Dorsolateral prefrontal cortex (tissue), 122 donors: ENCODE measurements at places on chromosomes 3 and 15.
A peak's percentile ranks its signal among the peaks of the same experiment; 100 is the strongest.

- no peak for DNase-seq
Observed at GRCh38 chr3:64673159-64673715, 14.6 kb downstream of the ADAMTS9 start.

GRCh38 chr3:23815879-23816278, 10.1 kb downstream of the UBE2E1 start:
- no peak for DNase-seq

- DNase-seq: no peak
Observed at GRCh38 chr15:74302821-74303359, 64.6 kb downstream of the CYP11A1 start.

- DNase-seq: no peak
Observed at GRCh38 chr3:190591080-190591479, 77.2 kb downstream of the IL1RAP start.

GRCh38 chr15:58049520-58050227, 15.8 kb downstream of the ALDH1A2 start:
- DNase-seq: no peak

DNA sequence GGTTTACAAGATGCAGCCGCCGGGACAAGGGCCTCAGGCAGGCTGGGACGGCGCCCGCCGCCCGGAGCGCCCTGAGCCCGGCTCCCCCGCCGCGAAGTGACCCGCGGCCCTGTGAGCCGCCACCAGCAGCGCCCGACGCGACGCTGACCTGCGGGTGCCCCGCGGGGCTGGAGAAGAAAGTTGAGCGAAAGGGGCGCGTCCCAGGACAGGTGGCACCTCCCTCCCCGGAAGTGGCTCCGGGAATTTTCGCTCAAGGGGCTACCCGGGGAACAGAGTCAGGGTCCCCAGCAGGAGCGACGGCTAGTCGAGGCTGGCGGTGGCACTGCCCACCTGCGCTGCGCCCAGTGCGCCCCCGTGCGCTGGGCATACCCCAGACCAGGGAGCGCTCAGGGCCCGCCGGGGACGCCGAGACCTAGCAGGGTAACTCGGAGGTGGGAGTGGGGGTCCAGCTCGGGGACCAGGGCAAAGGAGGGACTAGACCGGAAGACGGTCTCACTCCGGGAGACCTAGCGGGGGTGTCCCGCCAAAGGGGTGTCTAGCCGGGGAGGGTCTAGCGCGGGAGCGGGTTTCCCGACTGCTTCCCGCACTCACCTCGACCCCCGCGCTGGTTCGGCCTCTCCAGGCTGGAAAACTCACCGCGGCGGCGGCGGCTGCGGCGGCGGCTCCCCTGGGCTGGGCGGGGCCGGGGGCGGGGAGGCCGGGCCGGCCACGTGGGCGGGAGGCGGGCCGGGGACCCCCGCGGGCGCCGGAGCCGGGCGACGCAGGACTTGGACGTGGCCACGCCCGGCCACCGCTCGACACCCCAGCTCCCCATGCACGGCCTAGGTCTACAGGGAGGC, 18.4 kb downstream of the SPATA12 start:
- DNase-seq: no peak

DNA sequence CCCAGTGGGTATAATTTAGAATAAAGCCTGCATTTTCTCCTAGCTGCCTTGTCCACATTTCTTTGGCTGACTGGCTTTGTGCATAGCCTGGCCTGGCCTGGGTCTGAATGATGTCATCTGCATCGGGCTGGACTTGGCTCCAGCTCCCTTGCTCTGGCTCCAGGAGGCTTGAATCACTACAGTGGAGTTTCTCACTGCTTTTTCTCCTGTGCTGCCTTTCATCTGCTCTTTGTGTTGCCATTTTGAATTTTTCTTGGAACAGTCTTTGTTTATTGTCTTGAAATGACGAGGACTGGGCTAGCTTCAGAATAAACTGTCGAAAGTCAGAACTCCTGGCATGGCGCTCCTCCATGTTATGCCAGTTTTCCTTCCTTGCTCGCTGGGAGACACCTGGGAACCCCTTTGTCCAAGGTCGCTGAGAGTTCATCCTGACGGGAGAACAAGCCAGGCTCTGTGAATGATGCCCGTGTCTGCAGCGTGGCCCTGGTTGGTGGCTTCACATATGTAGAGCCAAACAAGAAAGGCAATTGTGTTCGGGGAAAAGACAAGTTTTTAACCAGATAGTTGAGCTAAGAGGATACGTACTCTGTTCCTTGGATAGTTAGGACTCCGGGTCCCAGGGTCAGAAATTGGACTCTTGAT, 258.9 kb downstream of the PDZRN3 start:
- DNase-seq: peak; percentile 72

GRCh38 chr15:70036585-70037291, 61.0 kb downstream of the TLE3 start:
- DNase-seq: peak; percentile 9

- no peak for DNase-seq
Observed at GRCh38 chr3:33117461-33117860, 3.6 kb downstream of the CRTAP start.

GRCh38 chr15:39409876-39410530, 170.9 kb upstream of the THBS1 start:
- no peak for DNase-seq

- DNase-seq: no peak
Observed at GRCh38 chr3:174613173-174613572, 246.0 kb upstream of the NAALADL2 start.

DNA sequence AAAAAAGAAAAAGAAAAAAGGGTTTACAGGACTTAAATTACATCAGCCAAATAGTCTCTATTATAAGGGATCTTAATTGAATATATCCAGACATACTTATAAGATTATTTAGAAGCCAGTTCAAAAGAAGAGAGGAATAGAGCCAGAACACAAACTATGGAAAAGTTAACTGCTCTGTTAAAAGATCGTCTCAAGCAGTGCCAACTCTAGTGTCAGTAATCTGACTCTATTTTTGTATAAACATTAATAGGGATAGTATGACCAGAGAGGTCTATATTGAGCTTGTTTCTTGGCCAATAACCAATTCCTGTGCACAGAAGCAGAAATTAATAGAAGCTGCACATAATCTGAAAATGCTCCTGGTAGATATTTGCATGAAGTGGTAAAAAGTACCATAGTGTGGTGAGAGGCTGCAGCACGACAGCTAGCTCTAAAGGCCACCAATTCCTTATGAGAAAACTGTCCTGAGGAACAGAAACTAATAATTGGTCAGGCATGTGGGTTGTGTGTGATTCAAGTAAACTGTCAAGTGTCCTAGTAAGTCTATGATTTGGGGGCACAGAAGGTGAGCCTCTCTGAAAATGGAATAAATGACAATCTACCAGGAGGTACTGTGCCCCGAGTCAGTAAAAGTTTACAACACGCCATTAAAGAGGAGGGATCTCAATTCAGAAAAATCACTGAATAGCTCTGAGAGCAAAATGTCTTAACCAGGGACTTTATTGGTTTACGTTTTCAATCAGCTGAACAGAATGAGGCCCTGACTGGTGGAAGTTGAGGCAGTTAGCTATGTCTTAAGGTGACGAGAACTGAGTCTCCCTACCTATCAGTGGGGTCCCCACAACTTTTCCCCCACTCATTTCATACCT, 51.5 kb upstream of the NANOGP8 start:
- DNase-seq: no peak

DNA sequence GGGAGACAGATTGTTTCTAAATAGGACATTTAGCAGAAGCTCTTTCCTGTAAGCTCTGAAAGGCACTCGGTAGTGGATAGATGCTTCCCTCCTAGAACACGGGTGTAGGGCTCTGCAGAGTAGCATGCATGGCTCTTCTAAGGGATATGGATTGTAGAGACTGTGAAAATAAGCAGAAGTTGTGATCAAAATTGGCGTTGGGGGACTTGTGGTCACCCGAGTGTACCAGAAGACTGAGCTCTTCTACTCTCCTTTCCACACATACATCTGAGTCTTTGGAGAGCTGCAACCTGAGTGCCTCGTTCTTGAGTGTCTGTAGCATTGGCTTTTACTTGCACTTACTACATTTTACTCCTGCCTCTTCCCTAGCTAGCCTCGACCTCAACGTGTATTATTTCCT, 197.7 kb downstream of the LPP start:
- DNase-seq: no peak

- DNase-seq: no peak
Observed at GRCh38 chr15:80669663-80670273, 25.3 kb upstream of the ABHD17C start.

- DNase-seq: no peak
Observed at GRCh38 chr3:177498037-177498857, 301.0 kb upstream of the TBL1XR1 start.

- peak; percentile 71 for DNase-seq
Observed at GRCh38 chr15:58490086-58490887, 58.5 kb downstream of the LIPC start.

- no peak for DNase-seq
Observed at GRCh38 chr3:63228677-63229076, 49.4 kb upstream of the SYNPR start.

- DNase-seq: no peak
Observed at GRCh38 chr3:150074697-150075416, 104.2 kb upstream of the PFN2 start.

- no peak for DNase-seq
Observed at GRCh38 chr3:177449360-177450006, 252.2 kb upstream of the TBL1XR1 start.

DNA sequence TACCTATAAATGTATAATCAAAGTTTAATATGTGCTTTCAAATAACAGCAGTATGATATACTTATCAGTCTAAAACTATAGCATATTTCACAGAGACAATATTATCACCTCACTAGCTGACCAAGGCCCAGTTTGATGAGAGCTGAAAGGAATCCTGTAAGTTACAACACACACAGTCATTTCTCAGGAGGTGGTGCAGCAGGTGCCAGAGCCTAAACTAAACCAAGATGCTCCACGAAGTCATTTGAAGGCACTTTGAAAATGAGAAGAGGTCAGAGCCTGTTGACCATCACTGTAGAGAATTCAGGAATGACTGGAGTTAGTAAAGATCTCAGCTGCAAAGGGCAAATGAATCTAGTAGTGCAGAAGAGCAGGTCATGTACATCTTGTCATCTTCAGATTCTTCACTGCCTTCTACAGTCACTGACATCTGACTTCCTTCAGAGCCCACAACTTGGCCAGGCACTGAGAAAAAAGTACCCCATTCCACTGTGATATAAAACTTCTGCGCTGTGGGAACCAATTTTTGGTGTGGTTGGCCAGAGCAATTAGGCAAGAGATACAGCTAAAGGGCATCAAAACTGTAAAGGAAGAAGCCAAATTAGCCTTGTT, 7.9 kb downstream of the GBE1 start:
- DNase-seq: no peak

DNA sequence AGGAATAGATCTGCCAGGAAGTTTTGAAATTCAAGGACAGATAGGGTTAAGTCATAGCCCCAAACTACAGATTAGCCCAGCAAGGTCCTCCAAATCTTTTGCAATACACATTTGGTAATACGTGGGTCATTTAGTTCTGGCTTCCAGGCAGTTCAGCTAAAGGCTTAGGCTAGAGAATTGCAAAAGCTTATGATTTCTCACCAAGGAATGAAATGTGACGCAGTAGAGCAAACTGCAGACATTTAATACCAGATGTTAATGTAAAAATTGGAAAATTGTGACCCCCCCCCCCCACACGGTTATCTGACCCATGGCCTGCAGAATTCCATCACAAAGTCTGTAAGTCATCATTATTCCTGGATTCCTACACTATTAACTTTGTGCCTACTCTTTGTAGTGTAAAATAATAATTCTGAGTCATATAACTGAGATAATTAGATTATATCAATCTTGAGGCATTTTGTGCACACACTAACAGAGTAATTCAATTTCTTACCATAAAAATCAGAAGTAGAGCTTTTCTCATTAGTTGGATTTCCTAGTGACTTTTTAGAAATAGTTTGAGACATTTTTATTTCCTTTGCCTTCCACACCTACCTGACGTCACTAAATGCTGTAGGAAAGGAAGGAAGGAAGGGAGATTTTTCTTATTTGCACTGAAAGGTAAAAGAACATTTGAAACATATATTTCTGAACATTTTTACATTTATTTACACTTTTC, 235.2 kb downstream of the DTWD1 start:
- DNase-seq: no peak
